Activated CD4-positive, alpha-beta memory T cell treated with anti-CD3 and anti-CD28 coated beads, Interleukin-2, amount 10 ng/mL, durations not matched to agents 7 days and 5 days (primary cell): ENCODE measurements at places on chromosomes 4 and X.
A peak's percentile ranks its signal among the peaks of the same experiment; 100 is the strongest.

GRCh38 chr4:168501407-168501806, 4.6 kb downstream of the PALLD start:
- no peak for DNase-seq

- no peak for DNase-seq
Observed at GRCh38 chrX:141989815-141990214, 86.1 kb downstream of the MAGEC1 start.

DNA sequence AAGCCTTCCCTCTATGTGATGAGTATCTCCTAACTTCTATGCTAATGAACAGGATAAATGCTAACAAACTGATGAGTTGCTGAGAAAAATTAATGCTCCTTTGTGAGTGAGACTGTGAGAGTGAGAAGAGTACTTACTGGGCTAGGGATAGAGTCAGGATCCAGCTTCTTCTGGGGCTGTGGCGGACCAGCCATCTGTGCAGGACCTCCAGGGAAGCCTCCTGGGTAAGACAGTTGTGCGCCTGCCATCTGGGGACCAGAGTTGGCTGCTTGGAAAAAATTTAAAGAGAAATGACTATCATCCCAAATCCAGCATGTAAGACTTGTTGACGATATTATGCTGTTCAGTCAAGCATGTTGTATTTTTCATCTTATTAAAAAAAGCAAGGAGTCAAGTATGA, 21.0 kb downstream of the SEC24D start:
- no peak for DNase-seq

DNA sequence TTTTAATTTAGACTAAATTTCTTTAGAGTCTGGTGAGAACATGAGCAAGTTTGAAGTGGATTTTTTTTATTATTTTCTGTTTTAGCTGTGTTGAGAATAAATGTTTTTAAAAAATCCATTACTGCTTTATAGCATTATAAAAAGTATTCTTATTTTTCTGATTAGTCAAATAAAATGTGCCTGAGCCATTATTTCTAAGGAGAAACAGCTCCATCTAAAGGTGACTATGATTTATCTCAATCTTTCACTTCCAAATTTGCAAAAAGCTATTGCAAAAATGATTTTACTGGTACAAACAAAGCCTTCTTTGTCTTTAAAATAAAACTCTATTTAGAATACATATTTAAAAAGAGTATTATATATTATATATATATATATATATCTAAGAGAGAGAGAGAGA, 959.2 kb downstream of the FAM133A start:
- no peak for DNase-seq

GRCh38 chrX:124346117-124346876, at the start of gene SH2D1A:
TSS of gene SH2D1A (plus strand) at chrX:124346563. CDS start at chrX:124346643, 80 bp downstream.
- peak; percentile 51 for DNase-seq

DNA sequence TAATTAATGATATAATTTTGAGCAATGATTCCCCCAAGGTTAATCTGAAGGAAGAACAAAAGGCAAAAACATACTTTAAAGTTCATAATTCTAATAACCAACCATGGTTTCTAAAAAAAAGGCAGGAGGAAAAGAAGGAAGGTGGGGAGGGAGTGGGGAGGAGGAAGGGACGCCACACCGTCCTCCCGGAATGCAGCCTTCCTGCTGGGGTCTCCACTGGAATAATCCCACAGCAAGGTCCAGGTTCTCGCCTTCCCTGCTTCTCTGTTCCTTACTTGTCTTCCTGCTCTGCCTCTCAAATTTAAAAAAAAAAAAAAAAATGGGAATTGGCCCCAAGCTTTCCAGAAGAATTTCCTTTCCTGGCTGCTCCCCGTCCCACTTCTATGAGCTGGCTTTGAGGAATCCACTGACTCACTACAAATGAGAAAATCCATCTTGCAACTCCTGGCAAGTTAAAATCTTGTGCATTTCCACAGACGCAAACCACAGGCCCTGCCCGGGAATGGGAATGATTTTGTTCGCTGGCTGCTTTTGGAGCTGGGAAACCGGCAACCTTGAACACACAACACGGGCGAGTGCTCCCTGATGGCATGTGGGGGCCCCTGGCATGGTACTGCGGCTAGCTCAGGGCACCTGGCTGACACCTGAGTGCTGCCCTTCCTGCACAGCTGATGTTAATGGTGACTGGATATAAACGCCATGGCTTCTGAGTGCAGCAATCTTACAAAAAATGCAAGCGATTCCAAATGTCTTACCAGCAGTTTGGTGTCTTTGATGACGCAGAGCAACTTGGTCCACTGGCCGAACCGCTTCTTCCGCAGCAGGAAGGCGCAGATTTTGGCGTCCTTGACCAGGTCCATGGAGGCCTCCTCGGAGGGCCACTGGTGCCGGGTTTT, 97.0 kb downstream of the AFAP1 start:
- no peak for DNase-seq

DNA sequence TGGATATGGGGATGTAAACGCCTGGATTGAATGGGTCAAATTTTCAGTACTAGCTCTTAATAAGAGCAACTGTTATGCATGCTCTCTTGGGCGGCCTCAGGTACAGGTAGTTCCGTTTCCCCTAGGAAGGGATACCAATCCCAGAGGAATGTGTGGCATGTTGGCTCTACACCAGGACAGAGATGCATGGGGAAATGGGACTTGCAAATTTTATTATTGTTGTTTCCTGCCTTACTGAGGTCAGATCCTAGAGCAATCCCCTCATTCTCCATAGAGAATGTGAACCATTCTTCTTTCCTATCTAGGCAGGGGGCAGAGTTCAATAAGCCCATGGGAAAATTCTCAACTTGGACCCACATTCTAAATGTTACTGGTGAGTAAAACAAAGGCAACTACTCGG, 361.8 kb upstream of the FGF16 start:
- DNase-seq, result no peak

DNA sequence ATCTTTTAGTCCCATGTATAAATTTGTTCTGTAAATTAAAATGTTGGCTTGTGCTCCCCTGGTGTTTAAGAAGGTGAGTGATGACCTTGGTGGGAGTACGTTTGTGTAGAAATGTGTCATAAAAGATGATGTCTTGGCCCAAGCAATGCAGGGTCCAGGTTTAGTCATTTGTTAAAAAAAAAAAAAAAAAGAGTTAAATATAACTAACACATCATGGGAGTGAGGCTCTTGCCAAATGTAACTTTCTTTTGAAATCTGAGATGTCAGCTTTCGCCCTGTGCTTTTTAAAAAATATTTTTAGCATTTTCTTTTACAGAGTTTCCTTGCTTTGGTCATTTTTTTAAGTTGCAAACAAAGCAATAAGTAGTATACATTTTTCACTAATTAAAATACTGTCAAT, 135.6 kb downstream of the FBXO8 start:
- no peak for DNase-seq

- no peak for DNase-seq
Observed at GRCh38 chrX:19630228-19630627, 114.9 kb upstream of the MAP3K15 start.

DNA sequence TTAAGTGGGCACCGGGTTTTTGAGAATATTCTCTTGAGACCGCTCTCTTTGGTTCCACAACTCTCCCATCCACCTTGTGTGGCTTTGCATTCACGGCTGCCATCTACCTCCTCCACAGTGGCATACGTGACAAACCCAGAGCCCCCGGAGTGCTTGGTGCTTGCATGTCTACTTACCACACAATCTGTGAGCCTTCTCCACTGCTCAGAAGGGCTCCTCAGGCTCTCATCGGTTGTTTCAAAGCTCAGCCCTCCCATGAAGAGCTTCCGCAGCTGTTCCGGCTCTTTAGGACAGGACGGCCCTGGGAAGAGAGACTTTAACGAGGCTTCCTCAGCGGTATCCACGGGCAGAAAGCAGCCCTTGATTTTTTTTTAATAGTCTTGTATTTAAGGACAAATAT, 167.6 kb upstream of the ANK2 start:
- DNase-seq, result no peak

GRCh38 chrX:136431625-136432024, 56.1 kb upstream of the BRS3 start:
- DNase-seq, result no peak

DNA sequence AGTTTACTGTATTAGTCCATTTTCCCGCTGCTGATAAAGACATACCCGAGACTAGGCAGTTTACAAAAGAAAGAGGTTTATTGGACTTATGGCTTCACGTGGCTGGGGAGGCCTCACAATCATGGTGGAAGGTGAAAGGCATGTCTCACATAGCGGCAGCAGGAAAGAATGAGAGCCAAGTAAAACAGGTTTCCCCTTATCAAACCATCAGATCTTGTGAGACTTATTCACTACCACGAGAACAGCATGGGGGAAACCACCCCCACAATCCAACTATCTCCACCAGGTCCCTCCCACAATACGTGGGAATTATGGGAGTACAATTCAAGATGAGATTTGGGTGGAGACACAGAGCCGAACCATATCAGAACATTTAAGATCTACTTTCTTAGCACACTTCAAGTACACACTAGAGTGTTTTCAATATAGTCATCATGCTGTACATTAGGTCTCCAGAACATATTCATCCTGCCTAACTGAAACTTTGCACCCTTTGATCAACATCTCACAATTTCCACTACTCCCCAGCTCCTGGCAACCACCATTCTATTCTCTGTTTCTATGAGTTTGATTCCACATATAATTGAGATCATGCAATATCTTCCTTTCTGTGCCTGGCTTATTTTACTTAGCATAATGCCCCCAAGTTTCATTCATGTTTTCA, 341.0 kb downstream of the ARHGAP24 start:
- DNase-seq, result no peak

DNA sequence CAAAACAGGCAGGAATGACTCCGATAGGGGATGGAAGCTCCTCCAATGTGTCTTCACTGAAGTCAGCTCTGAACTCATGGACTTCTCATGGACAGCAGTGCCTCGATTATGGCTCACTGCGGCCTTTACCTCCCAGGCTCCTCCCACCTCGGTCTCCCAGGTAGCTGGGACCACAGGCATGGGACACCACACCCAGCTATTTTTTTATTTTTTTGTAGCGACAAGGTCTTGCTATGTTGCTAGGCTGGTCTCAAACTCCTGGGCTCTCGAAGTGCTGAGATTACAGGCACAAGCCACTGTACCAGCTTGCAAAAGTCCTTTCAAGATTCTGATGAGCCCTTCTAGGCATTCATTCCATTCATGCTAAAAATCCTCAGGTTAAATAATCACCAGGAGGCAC, 181.5 kb downstream of the NSUN7 start:
- no peak for DNase-seq

DNA sequence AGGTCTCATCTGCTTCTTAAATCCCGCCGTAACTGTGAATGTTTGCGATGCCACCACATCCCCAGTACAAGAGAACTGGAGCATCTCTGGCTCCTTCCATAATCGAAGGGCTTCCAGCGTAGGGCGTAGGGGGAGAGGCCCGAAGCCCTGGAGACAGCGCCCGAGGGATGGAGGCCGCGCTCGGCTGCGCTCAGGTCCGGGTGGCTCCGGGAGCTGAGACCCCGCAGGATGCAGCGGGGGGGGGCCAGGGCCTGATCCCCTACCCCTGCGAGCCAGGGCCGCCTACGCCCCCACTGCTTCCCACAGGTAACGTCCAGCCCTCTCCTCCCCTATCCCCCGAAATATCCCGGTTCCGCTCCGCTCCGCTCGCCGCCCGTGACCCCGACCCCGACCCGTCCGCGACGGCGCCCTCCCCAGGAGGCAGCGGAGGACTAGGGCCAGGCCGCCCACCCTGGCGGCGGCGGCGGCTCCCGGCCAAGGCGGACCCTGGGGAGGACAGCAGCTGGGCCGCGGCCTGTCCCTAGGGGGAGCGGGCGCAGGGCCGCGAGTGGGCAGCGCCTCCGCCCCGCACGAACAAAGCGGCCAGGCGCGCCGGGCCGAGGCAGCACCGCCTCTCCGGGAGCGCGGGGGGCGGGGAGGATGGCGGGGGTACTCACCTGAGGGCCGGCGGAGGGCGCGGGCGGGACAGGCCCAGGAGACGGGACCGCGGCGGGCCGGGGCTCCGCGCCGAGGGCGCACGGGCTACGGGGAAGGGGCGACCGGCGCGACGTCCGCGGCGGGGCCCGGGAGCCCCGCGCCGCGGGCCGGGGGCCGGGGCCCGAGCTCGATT, 723 bp downstream of the WDFY3 start:
- DNase-seq, result no peak

GRCh38 chr4:121360495-121360894, 20.3 kb downstream of the QRFPR start:
- DNase-seq, result no peak

GRCh38 chr4:158688813-158689212, 16.7 kb downstream of the ETFDH start:
- DNase-seq, result no peak

- no peak for DNase-seq
Observed at GRCh38 chr4:6024313-6024960, 6.2 kb upstream of the C4orf50 start.
